ENCODE measurements at places on chromosomes 2 and 18.

- DNase-seq: no peak
These were observed 3.5 kb upstream of the INHBB start for GRCh38 chr2:120342446-120342845.

- DNase-seq: no peak
These were observed 8.5 kb upstream of the CELF4 start for GRCh38 chr18:37574113-37574512.

GRCh38 chr2:100921685-100922161 is 80.4 kb upstream of the RPL31 start:
- DNase-seq: no peak

GRCh38 chr2:237998530-237998929 is 31.7 kb downstream of the UBE2F start:
- no peak for DNase-seq

DNA sequence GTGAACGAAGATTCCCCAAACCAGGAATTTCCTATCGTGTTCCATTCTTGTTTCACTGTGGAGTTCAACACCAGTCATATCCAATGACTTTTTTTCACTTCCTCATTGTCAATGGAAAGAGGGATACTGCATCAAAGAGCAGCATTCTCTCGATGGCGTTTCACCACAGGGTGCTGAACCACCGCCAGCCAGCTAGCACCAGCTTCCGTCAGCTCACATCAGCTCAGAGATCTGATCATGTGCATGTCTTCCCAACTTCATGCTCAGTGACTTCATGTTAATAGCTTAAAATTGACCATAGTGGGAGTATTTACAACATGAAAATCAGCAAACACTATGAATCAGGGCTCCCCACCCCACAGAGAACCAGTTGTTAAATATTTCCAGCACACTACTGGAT is 359.9 kb downstream of the TNS1 start:
- no peak for DNase-seq
